CD8-positive, alpha-beta T cell (primary cell): ENCODE measurements at places on chromosomes 3 and 15.

DNA sequence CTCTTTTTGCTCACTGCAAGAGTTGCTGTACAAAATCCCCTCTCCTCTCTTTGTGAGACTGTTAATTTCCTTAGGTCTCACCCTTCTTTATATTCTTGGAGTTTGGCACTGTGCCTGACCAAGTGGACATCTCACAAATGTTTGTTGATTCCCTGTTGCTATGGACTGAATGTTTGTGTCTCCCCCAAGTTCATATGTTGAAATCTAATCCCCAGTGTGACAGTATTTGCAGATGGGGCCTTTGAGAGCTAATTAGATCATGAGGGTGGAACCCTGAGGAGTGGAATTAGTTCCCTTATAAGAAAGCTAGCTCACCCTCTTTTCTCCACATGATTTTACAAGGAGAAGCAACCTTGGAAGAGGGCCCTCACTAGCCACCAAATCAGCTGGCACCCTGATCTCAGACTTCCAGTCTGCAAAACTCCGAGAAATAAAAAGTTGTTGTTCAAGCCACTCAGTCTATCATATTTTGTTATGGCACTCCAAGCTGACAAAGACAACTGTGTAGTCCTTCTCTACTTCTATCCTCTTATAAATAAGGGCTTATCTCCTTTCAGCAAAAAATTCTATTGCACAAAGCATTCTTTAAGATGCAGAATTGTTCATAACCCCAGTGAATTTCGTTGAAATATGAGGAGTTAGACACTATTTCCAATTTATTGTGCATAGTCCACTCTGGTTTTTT lies 65.5 kb upstream of the NPHP3 start:
- DNase-seq = no peak

DNA sequence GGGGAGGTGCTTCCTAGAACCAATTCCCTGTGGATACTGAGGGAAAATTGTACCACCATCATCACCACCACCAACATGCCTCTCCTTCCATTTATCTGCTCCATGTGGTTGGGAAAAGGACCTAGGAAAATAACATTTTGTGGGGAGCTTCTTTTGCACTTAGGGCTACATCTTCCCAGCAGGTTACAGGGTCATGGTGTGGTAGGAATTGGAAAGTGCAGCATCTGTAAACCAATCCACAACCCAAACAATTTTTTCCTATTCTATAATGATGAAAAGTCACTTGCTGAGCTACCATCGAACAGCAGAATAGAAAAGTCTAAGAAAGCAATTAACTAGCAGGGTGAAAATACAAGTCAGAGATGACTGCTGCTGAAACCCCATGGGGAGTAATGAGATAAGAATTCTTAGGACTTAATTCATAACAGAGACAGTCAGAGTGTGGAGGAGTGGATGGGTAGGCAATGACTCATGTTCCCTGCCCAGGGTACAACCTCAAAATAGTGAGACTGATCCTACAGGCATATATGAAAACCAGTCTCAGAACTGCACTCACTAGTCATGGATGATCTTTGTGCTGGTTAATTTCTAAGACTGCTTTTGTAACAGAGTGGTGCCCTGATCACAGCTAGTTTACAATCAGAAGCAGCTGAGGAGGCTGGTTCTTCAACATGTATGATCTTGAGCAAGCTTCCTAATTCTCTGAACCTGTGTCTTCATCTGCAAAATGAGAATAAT lies 38.1 kb upstream of the LEKR1 start:
- no peak for DNase-seq

- DNase-seq = no peak
Measured at GRCh38 chr3:179318876-179319275, 4.0 kb upstream of the ZNF639 start.

- no peak for DNase-seq
Measured at GRCh38 chr3:143311096-143311495, 191.5 kb downstream of the CHST2 start.

- no peak for DNase-seq
Measured at GRCh38 chr3:6709178-6709577, 151.7 kb upstream of the GRM7 start.

DNA sequence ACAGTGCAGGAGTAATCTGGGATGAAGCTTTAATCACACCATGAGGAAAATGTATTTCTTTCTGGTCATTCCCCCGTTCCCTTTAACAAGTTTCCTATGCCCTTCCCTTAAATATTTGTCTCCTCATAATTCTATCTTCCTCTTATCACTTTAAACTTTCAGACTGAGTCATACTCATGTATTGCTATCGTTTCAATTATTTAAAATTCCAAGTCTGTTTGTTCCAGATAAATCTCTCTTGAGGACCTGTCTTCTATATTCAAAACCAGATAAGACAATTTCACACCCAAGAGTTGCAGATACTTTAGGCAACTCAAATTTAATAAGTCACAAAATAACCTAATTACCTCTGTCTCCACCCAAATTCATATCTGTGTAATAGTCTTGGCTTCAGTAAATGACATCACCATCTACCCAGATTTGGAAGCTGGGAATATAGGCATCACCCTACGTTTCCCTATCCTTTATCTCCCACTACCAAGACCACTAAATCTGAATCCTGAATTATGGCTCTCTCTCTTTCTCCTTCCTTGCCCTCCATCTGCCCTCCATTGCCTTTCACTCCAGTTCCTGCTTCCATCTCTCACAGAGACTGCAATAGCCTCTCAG lies 220.1 kb downstream of the PYDC2 start:
- DNase-seq = no peak

DNA sequence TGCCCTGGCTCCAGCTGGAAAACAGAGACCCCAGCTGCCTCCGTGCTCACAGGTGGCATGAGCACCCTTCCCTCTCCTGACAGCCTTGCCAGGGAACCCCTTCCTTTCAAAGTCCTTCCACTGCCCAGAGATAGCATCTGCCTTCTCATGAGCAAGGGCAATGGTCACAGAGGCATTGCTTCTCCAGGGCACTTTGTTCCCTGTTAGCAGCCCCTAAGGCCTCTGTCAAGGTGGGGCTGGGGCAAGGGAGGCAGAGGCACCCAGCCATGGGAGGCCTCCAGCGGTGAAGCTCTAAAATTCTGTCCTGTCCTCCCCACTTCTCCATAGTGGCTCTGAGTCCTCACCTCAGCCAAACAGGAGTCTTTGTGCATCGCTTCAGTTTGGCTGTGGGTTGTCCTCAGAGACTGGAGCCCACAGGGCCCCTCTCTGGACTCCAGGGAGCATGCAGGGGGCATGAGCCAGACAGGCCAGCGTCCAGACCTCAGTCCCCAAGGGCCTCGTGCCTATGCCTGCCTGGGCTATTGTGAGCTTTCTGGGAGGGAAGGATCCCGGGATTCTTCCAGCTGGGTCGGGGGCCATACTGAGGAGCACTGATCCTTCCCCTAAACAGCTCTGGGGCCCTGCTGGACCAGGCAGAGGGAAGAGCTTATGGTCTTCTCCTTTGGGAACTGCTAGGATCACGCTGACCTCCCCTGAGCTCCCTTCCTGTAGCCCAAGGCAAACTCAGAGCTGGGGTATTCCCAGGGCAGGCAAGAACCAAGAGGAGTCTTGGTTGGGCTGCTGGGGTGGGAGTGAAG lies 106.6 kb downstream of the DNAJB8 start:
- no peak for DNase-seq

GRCh38 chr15:63556246-63556645 lies 40.9 kb upstream of the FBXL22 start:
- DNase-seq = no peak

GRCh38 chr3:172626021-172626640 lies 84.7 kb downstream of the NCEH1 start:
- DNase-seq = no peak

- DNase-seq = no peak
Measured at GRCh38 chr3:11575677-11576076, 68.0 kb downstream of the VGLL4 start.

- no peak for DNase-seq
Measured at GRCh38 chr3:71879089-71879488, 94.1 kb upstream of the PROK2 start.

DNA sequence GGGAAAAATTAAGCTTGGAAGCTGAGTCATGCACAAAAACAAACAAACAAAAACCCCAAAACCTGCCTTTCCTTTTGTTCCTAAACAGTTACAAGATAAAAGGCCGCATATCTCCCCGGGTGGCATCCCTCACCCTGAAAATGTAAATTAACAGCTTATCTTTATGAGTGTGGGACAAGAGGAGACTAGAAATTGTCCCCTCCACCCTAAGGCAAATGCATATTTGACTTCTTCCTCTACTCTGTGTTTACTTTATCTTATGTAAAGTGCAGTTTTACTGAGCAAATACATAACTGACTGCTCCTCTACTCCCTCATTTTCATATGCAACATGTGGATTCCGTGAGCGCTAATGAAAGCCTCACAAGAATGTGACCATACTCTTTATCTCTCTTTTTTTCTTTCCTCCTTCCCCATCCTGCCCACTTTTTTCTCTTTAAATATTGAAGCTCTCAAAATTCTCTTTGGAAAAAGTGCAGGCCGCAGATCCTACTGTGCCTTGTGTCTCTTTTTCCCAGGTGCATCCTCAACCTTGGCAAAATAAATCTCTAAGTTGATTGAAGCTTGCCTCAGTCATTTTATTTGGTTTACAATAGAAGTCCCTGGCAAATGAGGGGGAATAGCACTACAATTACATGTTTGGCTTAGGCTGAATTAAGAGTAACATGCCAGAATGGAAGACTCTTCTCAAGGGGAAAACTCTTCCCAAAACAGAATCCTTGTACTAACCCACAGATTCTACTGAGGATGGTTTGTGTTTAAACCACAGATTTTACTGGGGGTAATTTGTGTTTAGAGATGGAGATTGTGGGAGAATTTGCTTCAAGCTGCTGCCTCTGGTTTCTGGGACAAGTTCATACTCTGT lies 72.7 kb upstream of the WDR72 start:
- no peak for DNase-seq

- DNase-seq = no peak
Measured at GRCh38 chr3:114673481-114673880, 379.7 kb downstream of the TIGIT start.

- DNase-seq = no peak
Measured at GRCh38 chr15:55669270-55669669, 73.7 kb downstream of the PRTG start.

DNA sequence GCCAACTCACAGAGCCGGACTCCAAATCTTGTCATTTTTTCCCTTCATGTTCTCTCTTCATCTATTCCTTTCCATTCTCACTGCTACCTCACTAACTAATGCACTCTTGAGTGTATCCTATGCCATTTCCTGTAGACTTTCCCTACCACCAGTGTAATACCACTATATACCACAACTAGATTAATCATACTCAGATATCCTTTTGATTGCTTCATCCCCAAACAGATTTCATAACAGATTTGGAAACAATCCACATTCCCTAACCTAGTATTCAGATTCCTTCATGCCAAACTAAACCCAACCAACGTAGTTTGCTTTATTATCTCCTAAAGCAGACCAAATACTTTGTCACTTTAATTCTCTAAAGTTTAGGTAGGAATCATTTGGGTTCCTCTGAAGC lies 2.6 kb upstream of the PLOD2 start:
- DNase-seq = no peak

- no peak for DNase-seq
Measured at GRCh38 chr3:97037294-97037943, 223.0 kb downstream of the EPHA6 start.

DNA sequence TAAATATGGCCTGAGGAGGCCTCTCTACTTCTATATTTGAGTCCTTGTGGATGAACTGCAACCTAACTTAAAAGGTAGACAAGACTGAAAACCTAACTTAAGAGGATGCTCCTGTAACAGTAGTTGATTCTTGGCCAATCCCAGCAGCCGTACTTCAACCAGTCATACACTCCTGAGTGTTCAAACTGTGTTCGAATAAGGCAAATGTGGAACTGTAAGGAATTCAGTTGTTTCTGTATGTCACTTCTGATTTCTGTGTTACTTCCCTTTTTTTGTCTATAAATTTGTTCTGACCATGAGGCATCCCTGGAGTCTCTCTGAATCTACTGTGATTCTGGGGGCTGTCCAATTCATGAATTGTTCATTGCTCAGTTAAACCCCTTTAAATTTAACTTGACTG lies 20.5 kb downstream of the GALK2 start:
- no peak for DNase-seq

DNA sequence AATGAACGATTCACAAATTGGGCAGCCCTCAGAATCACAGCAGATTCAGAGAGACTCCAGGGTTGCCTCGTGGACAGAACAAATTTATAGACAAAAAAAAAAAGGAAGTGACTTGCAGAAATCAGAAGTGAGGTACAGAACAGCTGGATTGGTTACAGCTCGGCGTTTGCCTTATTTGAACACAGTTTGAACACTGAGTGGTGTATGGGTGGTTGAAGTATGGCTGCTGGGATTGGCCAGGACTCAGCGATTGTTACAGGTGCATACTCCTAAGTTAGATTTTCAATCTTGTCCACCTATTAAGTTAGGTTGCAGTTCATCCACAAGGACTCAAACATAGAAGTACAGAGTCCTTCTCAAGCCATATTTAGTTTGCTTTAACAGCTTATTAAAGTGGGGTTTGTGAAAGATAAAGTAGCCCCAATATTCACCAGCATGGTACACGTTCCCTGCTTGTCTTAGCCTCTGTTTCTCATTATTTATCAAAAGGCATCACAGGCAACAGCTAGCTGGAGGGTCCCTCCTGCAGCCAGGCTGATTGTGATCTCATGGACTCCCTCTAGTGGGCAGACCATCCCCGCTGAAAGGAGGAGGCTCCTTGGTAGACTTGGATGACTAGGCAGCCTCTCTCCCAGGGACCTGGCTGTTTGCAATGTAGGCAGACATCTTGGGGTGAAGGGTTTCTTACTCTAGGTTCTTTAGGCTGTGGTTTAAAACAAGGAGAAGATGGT lies 17.6 kb upstream of the ALDH1L1 start:
- DNase-seq = peak; percentile 26

DNA sequence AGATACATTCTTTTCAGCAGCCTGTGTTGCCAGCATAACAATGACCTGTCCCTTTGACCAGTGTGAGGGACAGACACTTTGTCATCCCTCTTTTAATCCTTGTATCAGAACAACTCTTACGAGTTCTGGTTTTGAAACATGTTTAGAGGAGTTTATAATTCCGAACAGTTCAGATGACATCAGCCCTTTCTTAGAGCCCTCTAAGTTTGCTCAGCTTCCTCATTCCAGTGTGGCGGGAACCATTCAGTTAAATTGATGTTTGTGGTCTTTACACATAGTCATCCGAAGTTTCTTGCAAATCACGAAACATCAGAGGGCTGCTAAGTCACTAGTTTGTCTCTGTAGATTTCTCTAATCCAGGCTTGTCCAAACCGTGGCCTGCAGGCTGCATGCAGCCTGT lies 102.5 kb downstream of the AKAP13 start:
- no peak for DNase-seq

GRCh38 chr3:171269542-171269941 lies 190.7 kb downstream of the TNIK start:
- DNase-seq = no peak

DNA sequence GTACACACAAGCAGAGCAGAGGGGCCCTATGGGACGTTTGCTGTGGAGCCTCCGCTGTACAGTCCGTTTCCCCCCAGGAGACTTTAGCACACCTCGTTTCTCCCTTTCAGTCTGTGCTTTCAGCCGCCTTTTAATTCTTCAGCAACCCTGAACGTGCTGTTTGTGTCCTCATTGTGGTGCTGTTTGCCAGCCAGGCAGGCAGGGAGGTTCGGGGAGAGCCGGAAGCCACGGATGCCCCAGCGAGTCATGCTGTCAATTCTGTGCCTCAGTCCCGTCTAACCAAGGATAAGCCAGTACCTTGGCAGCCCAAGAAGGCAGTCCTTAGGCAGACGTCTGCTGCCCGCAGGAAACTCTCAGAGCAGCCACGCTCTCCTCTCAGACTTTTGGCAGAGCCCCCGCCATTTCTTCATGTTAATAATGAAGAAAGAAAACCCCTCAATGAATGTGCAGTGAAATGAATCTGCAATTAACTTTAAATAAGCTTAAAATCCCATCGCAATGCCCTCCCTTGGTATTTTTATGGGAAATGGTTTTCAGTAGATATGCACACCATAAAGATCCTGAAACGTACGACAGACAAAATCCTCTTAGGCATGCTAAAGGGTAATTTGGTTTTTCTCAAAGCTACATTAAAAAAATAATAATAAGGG lies 158.6 kb downstream of the UACA start:
- no peak for DNase-seq
